GOT3 (cell line): ENCODE measurements at places on chromosomes 1 and 21.

- no peak for DNase-seq
Measured at GRCh38 chr1:77925518-77925917, 37.1 kb downstream of the NEXN start.

DNA sequence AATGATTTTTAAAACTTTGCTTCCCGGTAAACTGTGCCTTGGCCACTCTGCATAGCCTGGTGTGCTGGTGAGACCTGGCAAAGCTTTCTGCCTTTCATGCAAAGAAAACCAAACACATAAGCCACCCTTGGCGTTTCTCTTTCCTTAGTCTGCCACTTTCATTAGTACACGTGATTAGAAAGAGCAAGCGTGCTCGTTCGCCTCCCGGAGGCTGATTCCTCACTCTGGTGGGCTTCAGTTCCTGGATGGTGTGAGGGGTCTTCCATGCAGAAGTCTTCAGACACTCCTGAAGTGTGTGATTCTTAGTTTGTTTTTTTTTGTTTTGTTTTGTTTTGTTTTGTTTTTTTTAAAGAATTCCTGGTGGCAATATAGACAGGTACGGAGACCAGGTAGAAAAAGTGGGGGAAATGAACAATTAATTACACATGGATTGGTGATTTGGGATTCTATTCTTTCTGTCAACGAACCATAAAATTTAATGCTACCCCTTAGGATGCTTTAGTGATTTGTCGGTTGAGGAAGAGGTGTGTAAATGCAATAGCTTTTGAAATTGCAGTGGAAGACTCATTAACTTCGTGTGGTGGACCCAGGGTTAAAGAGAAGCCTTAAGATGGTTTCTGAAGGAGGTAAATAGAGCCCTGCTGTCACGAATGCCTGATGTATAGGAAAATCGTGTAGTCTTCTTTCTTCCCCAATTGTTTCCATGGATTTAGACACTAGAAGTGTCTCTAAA lies 2.1 kb downstream of the GALNT2 start:
- no peak for DNase-seq

GRCh38 chr1:235108876-235109275 lies 19.8 kb downstream of the TOMM20 start:
- no peak for DNase-seq

GRCh38 chr1:44543786-44544185 lies 130.5 kb downstream of the TMEM53 start:
- no peak for DNase-seq

GRCh38 chr1:160544647-160545046 lies 21.6 kb upstream of the SLAMF6 start:
- DNase-seq: no peak

DNA sequence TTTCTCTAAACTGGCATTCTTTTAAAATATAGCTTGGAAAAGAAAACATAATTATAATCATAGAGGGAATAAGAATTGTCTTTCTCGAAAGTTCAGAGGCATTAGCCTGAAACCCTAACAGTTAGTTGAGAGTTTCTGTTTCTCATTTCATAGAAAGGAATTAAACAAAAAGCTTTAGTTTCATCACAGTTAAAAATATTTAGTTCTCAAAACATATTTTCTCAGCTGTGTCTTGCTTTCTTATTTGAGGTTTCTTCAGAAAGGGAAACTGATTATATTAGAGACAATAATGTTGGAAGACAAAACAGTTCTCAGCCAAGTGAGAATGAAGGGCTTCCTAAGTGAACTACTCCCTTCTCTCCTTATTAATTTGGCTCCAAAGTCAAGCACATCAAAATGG lies 75.4 kb upstream of the C1orf105 start:
- DNase-seq: no peak

GRCh38 chr1:241114699-241115233 lies 242.2 kb downstream of the RGS7 start:
- no peak for DNase-seq

DNA sequence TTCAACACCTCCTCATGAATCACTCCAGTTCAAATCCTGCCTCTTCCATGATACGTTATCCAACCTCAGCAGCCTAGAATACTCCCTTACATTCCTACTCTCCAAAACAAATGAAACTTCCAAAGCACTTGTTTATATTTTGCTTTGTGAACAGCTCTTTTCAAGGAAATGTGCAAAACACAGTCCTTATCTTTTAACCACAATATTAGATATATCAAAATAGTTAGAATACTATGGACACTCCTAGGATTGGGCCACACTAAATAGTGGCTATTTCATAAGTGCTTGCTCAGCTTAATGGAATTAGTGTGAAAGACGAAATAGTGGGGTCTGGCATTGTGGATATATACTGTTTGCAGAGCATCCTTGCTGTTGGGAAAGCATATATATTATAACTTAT lies 173.5 kb downstream of the ZC3H11B start:
- no peak for DNase-seq

DNA sequence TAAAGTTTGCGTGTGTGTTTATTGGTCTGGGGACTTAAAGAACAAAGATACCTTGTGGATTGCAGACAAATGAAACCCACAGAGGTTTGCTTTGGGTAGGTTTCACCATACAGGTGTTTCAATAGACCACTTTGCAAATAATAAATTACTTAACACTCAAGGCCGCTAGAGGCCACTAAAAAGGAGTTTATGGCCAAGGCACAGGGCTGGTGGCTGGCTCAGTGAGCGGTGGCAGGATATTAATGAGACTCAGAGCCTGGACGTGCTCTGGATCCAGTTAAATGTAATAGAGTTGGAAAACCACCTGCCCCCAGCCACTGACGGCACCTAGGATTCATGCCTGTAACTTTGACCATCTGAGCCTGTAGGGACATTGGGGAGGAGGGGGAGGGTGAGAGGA lies 44.5 kb downstream of the LRRC38 start:
- no peak for DNase-seq

DNA sequence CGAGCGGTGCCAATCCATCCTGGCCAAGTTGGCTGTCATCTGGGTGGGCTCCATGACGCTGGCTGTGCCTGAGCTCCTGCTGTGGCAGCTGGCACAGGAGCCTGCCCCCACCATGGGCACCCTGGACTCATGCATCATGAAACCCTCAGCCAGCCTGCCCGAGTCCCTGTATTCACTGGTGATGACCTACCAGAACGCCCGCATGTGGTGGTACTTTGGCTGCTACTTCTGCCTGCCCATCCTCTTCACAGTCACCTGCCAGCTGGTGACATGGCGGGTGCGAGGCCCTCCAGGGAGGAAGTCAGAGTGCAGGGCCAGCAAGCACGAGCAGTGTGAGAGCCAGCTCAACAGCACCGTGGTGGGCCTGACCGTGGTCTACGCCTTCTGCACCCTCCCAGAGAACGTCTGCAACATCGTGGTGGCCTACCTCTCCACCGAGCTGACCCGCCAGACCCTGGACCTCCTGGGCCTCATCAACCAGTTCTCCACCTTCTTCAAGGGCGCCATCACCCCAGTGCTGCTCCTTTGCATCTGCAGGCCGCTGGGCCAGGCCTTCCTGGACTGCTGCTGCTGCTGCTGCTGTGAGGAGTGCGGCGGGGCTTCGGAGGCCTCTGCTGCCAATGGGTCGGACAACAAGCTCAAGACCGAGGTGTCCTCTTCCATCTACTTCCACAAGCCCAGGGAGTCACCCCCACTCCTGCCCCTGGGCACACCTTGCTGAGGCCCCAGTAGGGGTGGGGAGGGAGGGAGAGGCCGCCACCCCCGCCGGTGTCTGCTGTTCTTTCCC lies 5.3 kb downstream of the GPR37L1 start:
- DNase-seq: no peak

GRCh38 chr1:248839168-248839555 lies 1.1 kb downstream of the ZNF672 start:
- no peak for DNase-seq

- no peak for DNase-seq
Measured at GRCh38 chr1:10772711-10773110, 23.7 kb downstream of the CASZ1 start.

- DNase-seq: no peak
Measured at GRCh38 chr1:21478356-21478755, 30.9 kb upstream of the ALPL start.

DNA sequence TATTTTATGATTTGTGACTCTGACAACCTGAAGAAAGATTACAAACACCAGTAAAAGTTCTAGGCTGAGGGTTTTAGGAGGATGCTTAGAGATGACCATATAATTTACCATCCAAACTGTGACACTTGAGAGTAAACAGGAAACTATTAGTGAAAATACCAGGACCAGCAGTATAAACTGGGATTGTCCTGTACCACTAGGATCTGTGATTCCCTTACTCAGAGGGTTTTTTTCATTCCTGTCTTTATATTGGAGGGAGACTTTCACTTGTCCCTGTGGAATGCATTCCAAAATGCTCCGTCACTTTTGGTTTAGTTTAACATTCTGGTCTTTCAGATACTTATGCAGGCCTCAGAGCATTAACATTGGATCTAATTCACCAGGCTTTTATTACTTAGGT lies 482.9 kb downstream of the PTBP2 start:
- DNase-seq: no peak

DNA sequence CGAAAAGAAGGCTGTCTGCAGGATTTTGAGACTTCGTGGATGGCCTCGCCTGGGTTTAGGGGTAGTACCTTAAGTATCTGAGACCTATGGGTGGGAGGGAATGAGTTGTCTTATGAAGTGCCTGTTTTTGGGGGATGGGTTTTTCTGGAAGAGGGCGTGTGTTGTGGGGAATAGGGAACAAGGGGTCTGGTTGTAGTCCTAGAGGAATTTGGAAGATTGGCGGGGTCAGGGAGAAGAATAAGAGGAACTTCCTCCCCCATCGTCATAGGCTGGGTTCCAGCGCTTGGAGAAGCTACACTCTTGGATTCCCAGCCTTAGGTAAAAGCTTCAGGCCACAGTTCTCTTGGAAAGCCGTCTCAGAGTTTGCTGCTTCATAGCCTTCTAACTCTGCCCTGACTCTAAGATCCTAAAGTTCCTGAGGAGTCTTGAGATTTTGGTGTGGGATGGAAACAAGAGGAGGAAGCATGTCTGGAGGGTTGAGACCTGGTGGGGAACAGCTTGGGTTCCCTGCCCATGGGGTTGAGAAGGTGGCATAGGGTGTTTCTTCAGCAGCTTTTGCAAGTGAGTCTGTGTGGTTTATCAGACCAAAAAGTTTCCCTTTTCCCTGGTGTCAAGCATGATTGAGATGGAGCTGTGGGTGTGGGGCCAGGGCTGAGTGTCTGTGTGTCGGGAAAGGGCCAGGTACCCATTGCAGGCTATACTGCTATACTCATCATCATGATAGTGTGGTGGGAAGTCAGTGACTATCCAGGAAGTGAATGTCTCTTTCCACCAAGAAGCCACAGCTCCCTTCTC lies 1.8 kb downstream of the VANGL2 start:
- no peak for DNase-seq

DNA sequence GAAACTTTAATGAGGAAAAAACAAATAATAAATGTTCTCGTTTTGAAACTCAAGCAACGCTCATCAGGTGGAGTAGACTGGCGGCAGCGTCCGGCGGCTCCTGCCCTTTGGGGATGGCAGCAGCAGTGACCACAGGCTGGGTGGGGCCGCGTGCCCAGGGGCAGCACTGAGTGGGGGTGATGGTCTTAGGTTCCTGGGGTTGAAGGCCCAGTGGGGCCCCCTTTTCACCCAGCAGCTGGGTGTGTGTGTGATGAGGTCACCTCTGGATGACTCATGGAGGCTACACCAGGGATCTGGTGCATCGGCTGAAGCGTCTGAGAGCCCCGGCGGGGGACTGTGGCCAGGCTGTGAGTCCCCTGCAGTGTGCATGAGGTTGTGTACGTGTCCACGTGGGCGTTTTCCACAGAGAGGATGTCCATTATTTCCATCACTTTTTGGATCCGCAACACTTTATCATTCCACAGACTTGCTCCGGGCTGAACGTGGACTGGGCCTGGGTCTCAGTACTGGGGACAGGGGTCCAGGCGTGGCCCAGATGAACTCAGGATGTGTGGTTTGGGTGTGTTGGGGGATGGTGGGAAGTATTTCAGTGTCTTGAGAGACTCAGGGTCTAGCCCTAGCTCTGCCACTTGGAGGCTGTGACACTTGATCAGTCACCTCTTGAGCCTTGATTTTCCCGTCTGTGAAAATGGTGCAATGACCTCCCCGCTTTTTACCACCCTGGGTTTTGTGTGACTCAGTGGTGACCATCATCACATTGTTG lies 25.6 kb downstream of the LDLRAP1 start:
- peak; percentile 26 for DNase-seq

GRCh38 chr1:1777950-1778662 lies at the start of gene NADK:
TSS of gene NADK (minus strand) at chr1:1778470. CDS start at chr1:1765406, 13,064 bp downstream.
- peak; percentile 35 for DNase-seq

GRCh38 chr21:45294509-45295291 lies 7.0 kb upstream of the POFUT2 start:
- DNase-seq: no peak

DNA sequence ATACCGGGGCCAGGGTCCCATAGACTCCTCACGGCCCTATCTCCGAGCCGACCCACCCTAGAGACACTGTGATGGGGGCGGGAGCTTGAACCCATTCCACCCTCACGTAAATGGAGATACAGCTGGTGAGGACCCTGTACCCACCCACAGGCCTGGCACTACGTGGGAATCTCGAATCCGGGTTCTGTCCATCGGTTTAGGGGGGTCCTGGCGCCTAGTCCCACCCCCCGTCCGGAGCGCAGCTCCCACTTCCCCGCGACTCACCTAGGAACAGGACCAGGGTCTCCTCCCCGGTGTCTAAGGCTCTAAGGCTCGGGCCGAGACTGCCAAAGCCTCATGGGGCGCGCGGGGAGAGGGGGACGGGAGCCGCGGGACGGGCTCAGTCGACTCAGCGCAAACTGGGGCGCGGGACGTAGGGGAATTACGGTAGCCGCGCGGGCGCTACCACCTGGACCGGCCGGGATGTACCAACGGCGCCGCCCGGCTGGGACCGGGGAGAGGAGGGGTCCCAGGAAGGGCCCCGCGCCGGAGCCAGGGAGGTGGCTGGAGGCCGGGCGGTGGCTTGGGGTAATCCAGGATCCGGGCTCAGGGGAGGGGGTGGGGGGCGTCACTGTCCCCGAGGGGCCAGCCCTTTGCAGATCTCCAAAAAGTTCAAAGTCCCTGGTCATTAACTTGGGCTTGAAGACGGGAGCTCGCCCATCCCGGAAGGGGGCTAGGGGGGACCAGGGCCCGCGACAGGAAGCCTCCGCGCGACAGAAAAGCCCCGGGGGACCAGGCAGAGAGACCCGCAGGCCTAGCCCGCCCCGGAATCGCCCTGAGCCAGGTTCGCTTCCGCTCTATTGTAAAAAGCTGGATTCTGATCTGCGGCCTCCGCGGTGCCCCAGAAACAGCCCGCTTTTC lies 1.0 kb downstream of the PLEKHG5 start:
- peak; percentile 21 for DNase-seq

- DNase-seq: no peak
Measured at GRCh38 chr1:204170494-204171155, 4.5 kb upstream of the REN start.
